CMK (cell line): ENCODE measurements at places on chromosomes 2 and 18.

GRCh38 chr2:123915380-123915779 lies 109.7 kb upstream of the CNTNAP5 start:
- DNase-seq, result no peak

DNA sequence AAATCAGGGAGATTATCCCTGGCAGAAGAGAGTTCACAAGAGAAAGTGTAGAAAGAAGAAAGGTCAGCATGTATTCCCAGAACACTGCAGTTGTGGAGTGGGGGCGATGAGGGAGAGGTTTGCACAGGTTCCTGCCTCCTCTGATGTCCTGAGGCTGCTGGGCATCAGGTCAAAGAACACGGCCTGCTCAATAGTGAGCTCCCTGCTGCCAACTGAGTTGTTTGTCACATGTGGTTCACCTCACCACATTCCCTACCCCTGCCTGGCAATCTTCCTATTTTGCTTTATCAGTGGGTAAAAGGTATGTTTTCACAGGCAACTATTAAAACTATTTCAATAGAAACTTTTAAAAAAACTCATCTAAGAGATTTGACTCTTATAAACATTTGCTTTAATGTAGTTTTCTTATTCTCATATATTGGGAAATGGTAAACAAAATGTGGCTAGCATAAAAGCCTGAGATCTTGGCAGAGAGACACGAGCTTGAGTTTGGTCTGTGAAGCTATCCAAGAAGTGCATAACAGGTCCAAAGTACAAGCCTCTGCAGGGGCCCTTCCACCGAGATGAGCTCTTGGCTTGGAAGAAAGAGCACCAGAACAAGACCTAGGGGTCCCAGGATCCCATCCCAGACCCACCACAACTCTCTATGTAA lies 123.9 kb upstream of the SRD5A2 start:
- no peak for DNase-seq

DNA sequence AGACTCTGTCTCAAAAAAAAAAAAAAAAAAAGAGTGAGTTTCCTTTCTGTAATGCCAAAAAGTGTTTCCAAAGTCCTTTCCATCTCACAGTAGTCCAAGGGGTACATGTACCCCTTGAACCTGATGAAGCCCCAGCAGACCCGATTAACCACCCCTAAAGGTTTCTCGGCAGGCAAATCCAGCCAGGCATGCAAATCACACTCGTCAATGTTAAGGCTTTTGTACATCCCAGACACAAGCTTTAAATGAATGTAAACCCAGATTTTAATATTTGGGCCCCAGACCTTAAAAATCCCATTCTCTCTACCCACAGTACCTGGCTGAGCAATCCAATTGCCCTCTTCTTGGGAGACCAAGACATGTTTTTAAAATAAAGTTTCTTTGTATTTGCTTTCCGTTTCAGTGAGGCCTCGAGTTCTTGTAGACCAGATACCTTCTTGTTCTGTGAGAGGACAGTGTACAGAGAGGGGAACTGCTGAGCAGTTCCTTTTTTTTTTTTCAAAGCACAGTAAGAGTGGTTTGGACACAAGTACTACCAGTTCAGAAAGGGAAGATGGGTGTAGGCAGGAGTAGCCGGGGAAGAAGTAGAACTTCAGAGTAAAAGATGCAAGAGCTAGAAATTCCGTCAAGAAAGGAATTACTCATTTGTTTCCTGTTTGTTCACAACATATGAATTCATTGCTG lies at the start of gene NLRC4:
Gene NLRC4, minus strand, starts transcription at position 465 of the 684 bp plus-strand sequence. CDS start 8,111 bp downstream, outside the sequence.
- DNase-seq, result peak; percentile 30

- no peak for DNase-seq
Measured at GRCh38 chr2:222756951-222757650, 85.6 kb downstream of the MOGAT1 start.

GRCh38 chr18:13562494-13563029 lies 163.8 kb downstream of the FAM210A start:
- DNase-seq, result no peak

GRCh38 chr18:37449618-37450017 lies 116.0 kb downstream of the CELF4 start:
- no peak for DNase-seq

GRCh38 chr18:74499633-74500032 lies 3.5 kb downstream of the CNDP2 start:
- peak; percentile 52 for DNase-seq

DNA sequence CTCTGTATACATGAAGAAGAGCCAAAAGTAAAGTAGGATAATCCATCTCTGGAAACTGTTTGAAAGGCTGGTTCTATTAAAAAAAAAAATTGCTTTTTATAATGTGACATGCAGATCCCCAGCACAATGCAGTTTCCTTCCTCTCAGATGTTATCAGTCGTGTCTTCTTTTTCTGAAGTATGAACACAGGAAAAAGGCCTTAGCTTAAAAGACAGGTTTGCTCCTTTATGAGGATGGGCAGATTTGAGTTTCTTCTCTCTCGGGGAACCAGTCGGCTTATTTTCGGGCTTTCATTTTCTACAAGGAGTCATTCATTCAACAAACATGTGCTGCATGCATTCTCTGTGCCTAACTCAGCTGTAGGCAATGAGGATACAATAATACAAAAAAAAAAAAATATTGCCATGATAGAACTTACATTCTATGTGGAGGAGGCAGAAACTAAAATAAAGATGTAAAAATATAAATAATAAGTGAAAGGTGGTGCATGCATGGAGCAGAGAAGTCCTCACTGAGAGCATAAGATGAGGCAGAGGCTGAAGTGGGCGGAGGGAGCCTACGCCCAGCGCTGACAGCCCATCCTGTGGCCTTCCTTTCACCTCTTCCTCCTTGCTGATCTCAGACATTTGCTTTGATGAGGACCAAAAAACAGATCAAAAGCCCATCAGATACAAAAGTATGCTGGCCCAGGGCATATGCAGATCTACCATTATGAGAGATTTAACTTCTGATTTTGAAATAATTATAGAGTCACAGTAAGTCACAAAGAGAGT lies at the start of gene CD226:
Gene CD226, minus strand, starts transcription at position 513 of the 773 bp plus-strand sequence. Its CDS starts 467 bp downstream, at position 46.
- DNase-seq, result no peak

GRCh38 chr2:86031606-86032005 lies 74.1 kb downstream of the POLR1A start:
- DNase-seq, result no peak

- DNase-seq, result no peak
Measured at GRCh38 chr18:52499644-52500043, 159.6 kb downstream of the DCC start.

DNA sequence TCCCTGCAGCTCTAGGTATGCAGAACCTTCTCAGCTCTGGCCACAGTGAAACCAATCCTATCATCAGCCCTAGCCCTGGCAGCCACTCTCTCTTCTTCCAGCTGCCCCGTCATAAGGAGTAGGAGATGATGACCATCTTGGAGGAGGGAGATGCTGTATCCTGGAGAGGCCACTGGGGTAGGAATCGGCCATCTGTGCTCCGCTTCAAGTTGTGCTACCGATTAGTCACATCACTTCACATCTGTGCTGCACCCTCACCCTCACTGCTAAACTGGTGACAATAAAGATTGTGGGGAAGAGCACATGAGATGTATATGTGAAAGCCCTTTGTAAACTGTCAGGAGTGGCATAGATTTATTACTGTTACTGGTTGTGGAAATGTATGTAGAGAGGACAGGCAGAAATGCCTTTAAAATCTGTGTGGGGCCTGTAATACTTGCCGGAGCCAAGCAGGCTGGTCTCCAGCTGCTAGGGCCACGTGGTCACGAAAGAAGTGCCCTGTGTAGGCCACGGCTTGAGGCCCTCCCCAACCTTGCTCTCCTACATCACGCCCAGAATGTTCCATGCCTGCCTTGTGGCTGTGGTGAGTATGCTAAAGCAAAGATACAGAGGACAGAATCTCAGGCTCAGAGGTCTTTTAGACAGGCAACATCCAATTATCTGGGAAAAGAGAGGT lies 236.8 kb downstream of the CLIP4 start:
- DNase-seq, result no peak

DNA sequence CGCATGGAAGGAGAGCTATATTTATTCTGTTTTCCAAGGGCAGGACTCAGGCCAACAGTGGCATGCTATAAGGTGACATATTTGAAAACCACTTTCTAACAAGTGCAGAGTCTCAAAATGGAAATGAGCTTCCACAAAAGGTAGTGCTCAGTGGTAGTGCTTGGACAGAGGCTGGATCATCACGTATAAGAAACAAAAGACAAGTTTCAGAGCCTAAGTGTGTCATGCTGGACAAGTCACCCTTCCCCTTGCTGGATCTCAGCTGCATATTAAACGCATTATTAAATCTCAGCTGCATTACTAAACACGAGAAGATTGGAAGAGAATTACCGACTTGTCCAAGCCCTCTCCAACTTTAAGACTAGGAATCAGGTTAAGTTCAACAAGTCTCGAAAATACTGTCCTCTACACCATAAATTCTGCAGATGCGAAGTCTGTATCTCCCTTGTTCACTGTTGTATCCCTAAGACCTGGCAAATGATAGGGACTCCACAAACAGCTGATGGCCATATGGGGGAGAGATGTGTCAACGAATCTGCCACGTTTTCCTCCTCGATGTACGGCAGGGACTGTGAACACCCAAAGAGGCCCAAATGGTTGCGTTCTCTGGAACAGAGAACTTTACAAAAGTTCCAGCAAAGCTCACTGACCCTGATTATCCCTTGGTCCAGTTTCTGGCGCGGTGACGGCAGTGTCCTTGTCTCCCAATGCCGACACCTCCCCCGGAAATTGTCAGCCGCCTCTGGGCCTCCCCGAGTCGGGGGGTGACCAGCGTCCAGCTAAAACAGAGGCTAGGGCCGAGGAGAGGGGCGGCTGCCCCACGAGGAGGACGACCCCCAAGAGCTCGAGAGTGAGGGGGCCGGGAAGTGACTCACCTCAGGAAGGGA lies 611 bp downstream of the NOL10 start:
- peak; percentile 15 for DNase-seq

DNA sequence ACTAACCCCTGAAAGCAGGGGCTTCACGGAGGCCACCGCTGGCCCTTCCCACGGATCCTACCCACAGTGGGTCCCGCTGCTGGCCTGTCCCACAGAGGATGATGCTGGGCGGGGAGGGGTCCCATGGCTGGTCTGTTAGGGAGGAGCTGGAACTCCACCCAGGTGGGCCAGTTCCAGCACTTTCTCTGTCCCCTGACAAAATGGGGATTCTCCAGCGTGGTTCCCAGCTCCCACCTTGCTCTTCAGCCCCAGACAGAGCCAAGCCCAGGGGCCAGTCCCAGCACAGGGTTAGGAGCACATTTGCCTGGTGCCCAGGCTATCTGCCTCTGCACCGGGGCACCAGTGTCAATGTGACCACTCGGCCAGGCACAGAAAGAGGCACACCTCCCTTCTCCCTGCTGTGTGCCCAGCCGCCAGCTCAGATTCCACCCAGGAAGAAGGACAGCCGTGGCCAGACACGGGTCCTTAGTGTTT lies 50.0 kb downstream of the ANKMY1 start:
- no peak for DNase-seq

DNA sequence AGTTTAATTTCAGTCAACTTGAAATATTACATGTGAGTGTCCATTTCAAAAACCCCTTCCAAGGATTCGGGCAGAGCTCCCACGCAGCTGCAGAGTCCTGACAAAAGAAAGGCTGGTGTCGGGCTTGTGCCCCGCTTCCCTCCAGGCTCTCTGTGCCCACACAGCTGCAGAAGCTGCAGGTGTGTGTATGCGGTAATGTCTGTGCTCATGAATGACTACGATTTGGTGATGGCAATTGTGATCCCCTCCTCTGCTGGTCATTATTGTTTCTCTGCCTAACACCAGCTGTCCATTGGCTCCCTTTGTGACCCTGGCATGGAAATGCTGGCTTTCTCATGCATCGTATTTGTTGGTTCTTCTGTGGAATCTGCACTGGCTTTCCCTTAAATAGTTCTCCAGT lies 224.8 kb downstream of the NUP35 start:
- no peak for DNase-seq

- no peak for DNase-seq
Measured at GRCh38 chr2:158837645-158838044, 42.5 kb downstream of the DAPL1 start.

GRCh38 chr2:97868986-97869721 lies 126.6 kb downstream of the TMEM131 start:
- DNase-seq, result no peak

- DNase-seq, result no peak
Measured at GRCh38 chr2:113920996-113921395, 31.1 kb downstream of the ACTR3 start.

- no peak for DNase-seq
Measured at GRCh38 chr18:49819071-49819662, 5.8 kb upstream of the ACAA2 start.

DNA sequence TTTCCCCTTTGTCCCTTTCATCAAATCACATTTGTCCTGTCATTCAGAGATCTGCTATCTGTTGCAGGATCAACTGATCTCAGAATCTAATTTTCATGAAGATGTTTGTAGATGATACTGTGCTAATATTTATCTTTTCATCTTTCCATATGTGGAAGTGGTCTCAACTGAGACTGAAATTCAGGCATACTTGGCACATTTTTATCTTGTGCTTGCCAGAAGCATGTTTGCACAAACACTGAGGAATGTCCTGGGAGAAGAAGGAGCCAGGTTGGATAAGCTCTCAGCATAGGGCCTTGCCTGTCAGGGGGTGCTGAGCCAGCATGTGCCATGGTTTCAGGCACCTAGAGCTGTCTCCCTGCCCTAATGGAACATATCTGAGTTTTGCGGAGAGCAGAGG lies 24.5 kb upstream of the MMADHC start:
- DNase-seq, result no peak

GRCh38 chr2:9806656-9807055 lies 36.6 kb upstream of the TAF1B start:
- no peak for DNase-seq

DNA sequence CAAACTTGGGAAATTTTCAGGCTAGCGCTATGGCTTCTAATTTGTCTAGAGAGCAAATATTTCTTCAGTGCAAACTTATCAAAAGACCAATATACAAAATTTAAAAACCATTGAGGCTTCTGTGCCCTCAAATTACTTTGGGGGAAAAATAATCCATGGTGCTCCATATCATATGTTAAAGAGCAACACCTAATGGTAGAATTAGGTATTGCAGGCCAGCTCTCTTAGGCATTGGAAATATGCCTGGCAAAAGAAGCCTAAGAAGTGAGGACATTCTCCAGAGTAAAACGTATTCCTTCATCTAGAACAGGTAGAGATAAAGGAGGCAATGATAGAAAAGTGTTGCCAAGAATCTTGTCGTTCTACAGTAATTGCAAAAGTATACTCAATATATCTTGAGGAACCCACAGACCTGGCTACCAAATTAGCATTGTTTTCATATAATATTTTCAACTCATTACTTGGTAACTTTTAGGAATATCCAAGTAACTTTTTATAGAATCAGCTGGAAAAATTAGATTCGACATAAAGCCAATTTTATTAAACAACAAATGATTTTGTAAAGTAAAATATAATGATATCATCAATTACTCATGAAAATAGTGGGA lies 401.1 kb downstream of the BCL11A start:
- peak; percentile 40 for DNase-seq
